GM06990 (cell line): ENCODE measurements at places on chromosomes 12 and 14.
A peak's percentile ranks its signal among the peaks of the same experiment; 100 is the strongest.

DNA sequence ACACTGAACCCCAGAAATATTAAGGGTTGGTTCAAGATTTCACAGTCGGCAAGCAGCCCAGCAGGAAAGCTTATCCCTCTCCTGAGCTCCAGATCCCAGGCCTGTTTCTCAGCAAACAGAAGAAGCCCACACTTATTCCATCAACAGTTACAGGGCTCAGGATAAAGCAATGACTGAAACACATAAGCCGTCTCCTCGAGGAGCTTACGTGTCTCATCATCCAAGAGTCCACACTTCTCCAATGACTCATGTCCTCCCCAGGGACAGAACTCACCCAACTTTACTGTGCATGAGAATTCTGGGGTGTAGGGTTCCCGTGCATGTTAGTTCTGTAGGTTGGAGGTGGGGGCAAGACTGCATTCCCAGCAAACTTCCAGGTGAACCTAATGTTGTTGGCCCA lies 31.2 kb downstream of the GSC start:
- no peak for DNase-seq

- DNase-seq: no peak
Measured at GRCh38 chr14:26173581-26174110, 424.2 kb downstream of the NOVA1 start.

- peak; percentile 60 for DNase-seq
Measured at GRCh38 chr14:66650491-66650911, 142.6 kb downstream of the GPHN start.

DNA sequence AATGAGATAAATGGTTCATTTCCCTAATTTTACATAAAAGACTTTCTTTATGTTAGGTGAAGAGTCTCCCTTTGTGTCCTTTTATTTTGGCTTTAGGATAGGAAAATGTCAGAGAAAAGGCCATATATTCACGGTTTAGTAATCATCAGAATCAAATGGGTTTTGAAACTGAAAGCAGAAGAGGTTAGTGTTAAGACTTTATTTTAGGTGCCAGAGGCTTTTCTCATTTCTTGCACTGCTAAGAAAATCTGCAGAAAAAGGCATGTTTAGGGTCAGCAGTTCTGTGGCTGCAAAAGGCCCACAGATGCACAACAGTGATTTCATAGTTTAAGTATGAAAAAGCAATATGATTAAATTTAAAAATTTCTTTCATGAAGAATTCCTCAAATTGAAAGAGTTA lies 80.4 kb upstream of the SINHCAF start:
- DNase-seq: peak; percentile 55

DNA sequence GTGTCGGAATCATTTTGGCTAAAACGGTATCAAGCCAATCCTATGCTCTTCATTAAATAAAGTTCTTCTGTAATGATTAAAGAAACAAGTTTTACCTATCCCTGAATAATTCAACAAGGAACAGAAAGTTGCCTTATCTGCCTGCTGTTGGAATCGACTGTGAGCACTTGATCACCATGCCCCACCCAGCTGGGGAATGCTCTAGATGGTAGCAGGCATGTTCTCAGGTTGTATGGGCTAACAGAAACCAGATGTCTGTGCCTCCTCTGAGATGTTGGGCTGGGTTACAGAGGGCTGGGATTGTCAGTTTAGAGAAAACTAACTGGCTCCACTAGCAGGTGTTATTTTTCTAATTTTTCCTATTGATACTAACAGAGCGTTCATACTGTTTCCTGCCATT lies 28.9 kb downstream of the RTRAF start:
- no peak for DNase-seq

GRCh38 chr12:108888031-108888430 lies 8.1 kb downstream of the DAO start:
- no peak for DNase-seq

DNA sequence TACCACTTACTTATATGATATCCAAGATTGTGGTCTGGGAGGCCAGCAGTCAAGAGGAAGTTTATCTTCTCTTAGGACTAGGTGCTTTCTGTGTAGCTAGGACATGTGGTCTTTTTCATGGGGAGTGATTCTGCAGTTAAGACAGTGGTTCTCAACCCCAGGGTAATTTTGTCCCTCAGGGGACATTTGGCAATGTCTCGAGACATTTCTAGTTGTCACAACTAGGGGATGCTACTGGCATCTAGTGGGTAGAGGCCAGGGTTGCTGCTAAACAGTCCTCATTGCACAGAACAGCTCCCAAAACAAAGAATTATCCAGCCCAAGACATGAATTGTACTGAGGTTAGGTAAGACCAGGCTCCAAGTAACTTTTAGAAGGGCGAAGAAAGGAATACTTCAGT lies 20.0 kb downstream of the AMDHD1 start:
- DNase-seq: no peak

- no peak for DNase-seq
Measured at GRCh38 chr14:91996948-91997371, 42.9 kb downstream of the TRIP11 start.

GRCh38 chr14:37078131-37078530 lies 94.3 kb downstream of the SLC25A21 start:
- DNase-seq: no peak

- no peak for DNase-seq
Measured at GRCh38 chr12:49916129-49916919, 12.6 kb upstream of the FAIM2 start.

- DNase-seq: no peak
Measured at GRCh38 chr12:111224186-111225066, 144.5 kb downstream of the PHETA1 start.

DNA sequence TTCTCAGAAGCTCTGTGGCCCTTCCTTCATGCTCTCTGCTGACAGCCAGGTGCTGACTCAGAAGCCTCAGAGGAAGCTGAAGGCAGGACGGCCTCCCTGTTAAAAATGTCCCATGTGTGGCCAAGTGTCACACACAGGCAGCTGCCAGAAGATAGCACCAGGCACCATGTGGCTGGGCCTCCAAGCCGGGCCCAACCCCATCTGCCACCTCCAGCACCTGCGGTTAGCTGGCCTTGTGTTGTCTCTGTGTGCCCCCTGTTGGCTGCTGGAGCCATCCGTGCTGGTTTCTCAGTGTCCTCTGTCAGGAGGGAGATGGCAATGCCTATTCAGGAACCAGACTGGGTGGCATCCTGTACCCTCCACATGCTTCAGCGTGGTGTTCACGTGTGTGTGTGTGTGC lies 63.2 kb downstream of the TSPAN11 start:
- peak; percentile 24 for DNase-seq

GRCh38 chr14:51283402-51284085 lies 43.5 kb downstream of the TMX1 start:
- DNase-seq: no peak

- DNase-seq: no peak
Measured at GRCh38 chr14:103819503-103820307, 27.7 kb downstream of the PPP1R13B start.

DNA sequence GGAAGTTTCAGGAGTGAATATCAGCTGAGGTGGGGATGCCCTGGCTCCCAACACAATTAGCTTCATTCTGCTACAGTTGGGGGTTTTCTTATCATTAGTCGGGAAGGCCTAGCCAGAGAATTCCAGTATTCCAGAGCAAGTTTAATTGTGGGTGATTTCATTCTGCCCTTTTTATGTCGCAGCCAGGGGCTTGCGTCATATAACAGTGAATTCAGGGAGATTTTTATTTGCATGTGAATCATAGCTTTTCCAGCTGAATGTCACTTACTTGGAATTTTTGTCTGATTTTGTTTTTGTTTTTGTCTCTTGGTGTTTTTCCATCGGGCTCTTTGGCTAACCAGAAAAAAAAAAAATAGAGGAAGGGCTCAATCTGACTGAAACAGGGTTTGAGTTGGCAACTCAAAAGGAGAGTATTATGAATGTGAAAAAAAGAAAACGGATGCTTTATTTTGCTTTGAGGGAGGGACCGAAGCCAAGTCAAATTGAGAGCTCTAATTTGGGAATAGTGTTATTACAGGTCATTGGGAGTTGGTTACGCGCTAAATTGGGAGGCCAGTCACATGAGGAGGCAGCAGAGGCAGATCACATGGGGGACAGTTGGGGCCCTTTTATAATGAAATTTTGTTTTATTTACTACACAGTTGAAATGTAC lies 119.4 kb downstream of the SAMD4A start:
- no peak for DNase-seq

GRCh38 chr14:33578461-33579216 lies 372.2 kb downstream of the EGLN3 start:
- no peak for DNase-seq

DNA sequence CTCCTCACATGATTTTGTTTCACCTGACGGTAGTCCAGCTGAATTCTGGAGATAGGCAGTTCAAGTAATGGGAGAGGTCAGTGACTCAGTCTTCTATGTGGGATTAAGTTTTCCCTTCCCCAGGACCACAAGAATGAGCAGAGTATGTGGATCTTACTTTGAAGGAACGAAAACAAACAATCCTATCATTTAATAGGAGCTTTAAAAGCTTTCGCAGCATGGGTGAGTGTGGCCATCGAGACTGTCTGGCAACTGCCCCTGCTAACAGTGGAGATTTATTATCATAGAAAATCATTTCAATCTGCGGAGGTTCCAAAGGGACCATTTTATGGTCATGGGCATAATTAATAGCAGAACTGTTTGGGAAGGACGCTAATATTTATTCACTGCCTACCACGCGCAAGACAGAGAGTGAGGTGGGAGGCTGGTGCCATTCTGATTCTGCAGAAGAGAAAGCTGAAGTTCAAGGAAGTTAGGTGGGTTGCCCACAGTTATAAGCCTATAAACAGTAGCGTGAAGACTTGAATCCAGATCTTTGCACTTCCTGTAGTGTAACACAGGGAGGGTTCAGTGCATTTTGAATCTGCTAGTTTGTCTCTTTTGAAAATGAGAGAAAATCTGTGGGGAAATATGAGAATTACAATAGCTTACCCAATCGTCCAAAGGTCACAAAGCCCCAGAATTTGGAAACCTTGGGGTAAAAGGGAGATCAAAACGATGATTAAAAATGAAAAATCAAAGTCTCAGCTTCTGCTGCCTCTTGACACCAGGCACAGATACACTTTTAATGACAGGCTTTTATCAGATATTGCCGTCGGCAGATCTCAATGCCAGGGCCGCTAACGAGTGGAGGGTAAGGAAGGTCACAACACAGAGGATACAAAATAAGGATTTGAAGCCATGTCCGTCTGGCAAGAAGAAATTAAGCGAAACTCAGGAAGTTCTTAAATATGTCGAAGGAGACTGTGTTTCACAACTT lies 209.6 kb downstream of the CRADD start:
- no peak for DNase-seq

GRCh38 chr14:101360054-101360911 lies 201.0 kb upstream of the DIO3 start:
- no peak for DNase-seq

DNA sequence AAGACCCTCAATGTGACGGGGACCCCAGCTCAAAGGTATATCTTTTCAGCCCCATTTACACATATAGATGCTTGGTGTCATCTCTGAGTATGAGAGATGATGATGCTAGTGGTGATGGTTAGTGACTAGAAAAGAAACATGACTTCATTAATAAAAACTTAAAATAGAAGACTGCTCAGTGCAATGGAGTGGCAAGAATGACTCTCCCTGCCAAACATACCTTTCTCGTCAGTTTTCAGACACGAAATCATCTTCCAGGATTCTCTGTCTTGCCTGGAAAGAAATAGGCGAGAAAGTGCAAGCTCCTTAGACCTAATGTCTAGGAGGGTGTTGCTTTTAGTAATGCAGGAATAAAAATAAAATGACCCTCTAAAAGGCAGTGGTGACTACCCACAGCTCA lies 71.7 kb downstream of the TPH2 start:
- DNase-seq: no peak

GRCh38 chr14:64196814-64197411 lies 97.3 kb downstream of the ESR2 start:
- DNase-seq: peak; percentile 39

DNA sequence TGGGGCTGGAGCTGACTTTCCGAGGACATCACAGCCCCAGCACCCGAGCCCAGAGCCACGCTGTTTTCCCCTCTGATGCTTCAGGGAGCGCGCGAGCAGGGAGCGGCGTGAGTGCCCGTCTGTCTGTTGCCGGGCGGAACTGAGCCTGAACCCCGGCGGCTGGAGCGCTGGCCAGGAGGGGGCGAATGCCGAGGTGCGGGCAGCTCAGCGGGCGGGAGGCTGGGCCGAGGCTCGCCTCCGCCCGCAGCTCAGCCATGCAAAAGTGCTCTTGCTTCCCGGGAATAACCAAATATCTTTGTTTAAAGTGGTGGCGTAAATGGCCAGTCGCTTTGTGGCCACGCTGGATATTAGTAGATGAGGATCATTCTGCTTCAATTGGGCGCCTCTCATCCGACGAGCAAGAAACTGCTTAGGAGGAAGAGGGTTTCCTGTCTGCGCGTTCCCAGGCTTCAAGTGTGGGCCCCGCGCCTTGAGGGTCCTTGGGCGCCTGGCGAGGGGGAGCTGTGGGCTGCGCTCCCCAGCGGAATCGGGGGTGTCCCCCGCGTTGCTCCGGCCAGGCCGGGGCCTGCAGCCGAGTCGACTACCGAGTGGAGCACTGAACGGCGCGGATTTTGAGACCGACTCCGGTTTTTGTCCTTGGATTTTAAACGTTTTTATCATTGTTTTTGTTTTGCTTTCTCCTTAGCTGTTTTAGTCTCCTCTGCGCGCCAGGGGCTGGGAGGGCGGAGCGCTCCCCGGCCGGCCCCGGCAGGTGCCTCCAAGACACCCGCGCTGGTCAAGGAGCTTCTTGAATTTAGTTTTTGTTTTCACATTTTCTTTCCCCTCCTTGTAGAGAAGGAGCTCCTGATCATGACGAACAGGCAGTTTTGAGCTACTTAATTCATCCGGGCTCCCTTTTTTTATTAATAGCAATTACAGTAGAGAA lies 831 bp upstream of the NKX2-1 start:
- DNase-seq: no peak

DNA sequence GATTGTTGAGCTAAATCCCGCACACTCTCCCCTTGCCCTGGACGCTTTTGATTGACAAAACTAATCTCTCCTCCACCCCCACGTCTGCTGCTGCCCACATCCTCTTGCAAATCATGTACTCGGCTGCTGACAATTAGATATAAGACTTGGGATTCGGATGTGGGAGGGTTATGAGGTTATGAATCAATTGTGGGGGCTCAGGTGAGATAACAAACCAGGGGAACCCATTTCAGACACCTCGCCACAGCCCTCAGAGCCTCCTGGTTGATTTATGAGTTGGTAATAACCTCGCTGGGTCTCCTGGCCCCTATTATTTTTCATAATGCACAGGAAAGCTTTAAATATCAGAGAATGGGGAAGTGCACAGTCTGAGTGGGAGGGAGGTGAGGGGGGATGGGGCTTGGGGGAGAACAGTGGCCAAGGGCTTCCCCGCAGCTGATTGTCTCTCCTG lies 449.9 kb downstream of the DPF3 start:
- DNase-seq: peak; percentile 49

DNA sequence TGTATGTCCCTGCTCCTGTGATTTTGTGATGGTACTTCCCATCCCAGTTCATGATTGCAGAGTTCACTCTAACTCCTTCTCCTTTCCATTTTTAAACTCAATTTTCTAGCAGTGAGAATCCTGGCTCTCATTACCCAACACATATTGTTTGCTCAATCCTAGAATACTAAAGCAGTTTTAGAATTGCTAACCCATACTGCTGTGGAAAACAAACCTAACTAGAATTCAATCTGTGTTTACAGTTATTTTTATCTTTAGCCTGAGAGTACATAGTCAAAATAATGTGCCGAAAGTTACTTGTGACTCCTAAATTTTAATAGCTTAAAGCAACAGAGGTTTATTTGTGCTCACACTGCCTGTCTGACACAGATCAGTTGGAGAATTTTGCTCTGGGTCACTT lies 508.0 kb downstream of the AACS start:
- DNase-seq: no peak
